A172 (cell line): ENCODE measurements at places on chromosomes 1 and 21.

- no peak for DNase-seq
Measured at GRCh38 chr1:150068109-150068435, 496 bp downstream of the VPS45 start.

DNA sequence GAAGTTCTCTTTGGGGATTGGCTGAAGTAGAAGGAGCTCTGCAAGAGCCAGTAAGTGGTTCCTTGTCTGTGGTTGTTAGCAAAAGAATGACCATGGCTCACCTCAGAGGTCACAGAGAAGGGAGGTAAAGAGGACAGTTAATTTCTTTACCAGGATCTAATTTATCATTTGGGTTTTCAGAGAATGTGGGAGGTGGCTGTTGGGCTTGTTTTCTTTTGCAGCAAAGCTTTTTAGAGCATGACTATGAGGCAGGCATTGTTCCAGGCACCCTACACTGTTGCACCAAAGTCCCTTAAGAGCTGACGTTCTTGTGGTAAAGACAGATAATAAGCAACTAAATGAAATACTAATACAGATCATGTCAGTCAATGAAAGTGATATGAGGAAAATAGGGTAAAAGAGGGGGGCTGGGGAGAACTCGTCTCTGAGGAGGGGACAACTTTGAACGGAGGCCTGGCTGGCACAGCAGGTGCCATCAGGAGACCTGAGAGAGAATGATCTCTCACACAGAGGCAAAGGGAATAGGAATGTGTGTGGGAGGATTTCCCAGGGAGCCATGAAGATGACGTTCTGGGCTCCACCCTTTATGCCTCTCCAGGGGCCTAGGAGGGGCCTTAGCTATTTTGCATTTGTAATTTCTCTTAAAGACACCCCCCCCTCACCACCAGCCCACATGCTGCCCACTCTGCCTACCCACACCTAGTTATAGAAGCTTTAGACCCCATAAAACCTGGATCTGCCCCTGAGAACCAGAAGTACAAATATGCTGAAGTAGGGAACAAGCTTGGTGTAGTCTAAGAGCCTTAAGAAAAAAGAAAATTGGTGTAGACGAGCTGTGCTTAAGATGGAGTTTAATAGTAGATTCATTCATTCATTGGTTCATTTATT lies 177.5 kb downstream of the ROR1 start:
- DNase-seq = no peak

GRCh38 chr1:112981426-112981825 lies 25.4 kb upstream of the SLC16A1 start:
- DNase-seq = no peak

- DNase-seq = no peak
Measured at GRCh38 chr1:27884006-27884954, 11.9 kb downstream of the THEMIS2 start.

- no peak for DNase-seq
Measured at GRCh38 chr1:92587445-92587844, 100.7 kb upstream of the GFI1 start.
